SK-N-DZ (cell line): ENCODE measurements at places on chromosomes 6 and 20.

DNA sequence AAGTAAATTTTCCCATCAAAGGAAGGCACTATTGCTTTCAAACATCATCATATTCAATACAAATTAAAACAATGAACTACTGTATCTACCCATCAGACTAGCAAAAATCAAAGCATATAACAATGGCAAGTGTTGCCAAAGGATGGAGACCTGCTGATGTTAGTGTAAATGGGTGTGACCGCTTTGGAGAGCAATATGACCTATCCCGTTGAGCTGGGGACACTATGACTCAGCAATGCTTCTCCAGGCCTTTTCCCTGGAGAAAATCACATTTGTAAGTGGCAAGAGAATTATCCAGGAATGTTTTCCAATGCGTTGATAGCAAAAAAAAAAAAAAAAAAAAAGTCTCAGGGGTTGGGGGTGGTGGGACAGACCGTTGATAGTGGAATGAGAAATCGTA is 46.1 kb downstream of the PHACTR3 start:
- no peak for DNase-seq

GRCh38 chr6:3432416-3432815 is 24.4 kb downstream of the SLC22A23 start:
- DNase-seq = no peak

DNA sequence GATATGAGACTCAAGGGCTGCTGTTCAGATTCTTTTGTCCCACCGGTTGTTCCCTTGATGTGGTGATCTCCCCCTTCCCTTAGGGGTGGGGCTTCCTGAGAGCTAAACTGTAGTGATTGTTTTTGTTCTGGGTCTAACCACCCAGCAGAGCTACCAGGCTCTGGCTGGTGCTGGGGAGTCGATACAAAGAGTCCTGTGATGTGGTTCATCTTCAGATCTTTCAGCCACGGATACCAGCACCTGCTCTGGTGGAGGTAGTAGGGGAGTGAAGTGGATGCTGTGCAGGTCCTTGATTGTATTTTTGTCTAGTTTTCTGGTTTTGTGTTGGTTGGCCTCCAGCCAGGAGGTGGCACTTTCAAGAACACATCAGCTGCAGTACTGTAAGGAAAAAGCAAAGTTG is 801.6 kb downstream of the EPHA7 start:
- no peak for DNase-seq

GRCh38 chr6:22550971-22551670 is 18.2 kb upstream of the HDGFL1 start:
- no peak for DNase-seq
